Dermis lymphatic vessel endothelial cell (primary cell): ENCODE measurements at places on chromosomes 7 and 10. TPM values are rescaled to one million over a fixed set of nuclear protein-coding genes. Genes with fewer than 3 reads are reported as not detected.

Gene NPY
- not detected in 2 replicates for total RNA-seq

Gene CALHM3
- total RNA-seq = not detected in 2 replicates

Gene ABCC2
- 0.43 and 0.54 TPM in 2 replicates for total RNA-seq

Gene DGKI
- total RNA-seq = 0.86 and 2.5 TPM in 2 replicates

Gene EFCAB10
- not detected in 2 replicates for total RNA-seq
